Stimulated activated CD4-positive, alpha-beta T cell treated with anti-CD3 and anti-CD28 coated beads, Interleukin-2, amount 100 ng/mL, for 4 hours (primary cell): ENCODE measurements at places on chromosomes 12 and 14.

GRCh38 chr12:108151533-108152169 is 22.6 kb downstream of the WSCD2 start:
- DNase-seq = no peak

DNA sequence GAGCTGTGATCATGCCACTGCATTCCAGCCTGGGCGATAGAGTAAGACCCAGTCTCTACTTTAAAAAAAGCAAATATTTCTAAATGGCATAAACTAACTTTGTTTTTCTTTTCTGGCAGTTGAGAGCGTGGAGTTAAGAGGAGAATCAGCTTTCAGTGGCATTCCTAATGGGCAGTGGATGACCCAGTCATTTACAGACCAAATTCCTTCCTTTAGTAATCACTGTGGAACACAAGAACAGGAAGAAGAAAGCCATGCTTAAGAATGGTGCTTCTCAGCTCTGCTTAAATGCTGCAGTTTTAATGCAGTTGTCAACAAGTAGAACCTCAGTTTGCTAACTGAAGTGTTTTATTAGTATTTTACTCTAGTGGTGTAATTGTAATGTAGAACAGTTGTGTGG is 21.2 kb downstream of the TDG start:
- DNase-seq = no peak

DNA sequence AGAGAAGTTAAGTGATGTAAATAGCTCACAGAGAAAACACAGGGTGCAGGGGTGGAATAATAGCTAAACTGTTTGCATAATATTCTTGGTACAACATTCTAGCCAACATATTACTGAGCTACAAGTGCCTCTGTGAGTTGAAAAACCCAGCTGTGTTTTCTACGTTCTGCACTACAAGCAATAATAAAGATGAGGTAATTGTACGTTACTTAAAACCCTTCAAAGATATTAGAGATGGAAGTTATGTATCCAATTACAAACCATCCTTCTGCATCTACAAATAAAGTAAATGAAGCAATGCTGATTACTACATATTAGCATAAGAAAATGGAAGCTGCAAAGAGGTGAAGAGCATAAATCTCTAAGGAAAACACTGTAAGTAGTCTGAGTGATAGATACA is 271.4 kb downstream of the SSPN start:
- DNase-seq = no peak

- DNase-seq = no peak
Observed at GRCh38 chr12:2453761-2454090, 341.0 kb upstream of the FKBP4 start.

- DNase-seq = no peak
Observed at GRCh38 chr12:10136637-10137205, 6.7 kb upstream of the CLEC7A start.

DNA sequence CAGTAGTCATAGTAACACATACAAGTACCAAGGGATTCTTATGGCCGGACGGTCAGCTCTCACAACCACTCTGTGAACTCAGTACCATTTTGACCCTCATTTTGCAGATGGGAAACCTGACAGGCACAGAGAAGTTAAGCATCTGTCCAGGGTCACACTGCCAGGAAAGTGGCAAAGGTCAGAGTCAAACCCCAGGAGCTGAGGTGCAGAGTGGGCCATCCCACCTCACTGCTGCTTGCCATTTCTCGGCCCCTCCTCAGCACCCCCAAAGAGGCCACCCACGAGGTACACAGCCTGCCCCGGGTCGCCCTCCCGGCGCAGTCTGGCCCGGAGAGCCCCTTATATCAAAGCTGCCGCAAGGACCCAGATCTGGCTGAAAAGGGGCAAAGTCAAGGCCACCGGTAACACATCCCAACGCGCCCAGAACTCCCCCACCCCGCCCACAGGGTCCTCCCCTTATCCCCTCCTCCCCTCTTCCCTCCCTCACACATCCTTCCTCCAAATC is 1.7 kb downstream of the NCOR2 start:
- DNase-seq = no peak

- DNase-seq = no peak
Observed at GRCh38 chr12:110733089-110733715, 9.5 kb downstream of the PPP1CC start.

DNA sequence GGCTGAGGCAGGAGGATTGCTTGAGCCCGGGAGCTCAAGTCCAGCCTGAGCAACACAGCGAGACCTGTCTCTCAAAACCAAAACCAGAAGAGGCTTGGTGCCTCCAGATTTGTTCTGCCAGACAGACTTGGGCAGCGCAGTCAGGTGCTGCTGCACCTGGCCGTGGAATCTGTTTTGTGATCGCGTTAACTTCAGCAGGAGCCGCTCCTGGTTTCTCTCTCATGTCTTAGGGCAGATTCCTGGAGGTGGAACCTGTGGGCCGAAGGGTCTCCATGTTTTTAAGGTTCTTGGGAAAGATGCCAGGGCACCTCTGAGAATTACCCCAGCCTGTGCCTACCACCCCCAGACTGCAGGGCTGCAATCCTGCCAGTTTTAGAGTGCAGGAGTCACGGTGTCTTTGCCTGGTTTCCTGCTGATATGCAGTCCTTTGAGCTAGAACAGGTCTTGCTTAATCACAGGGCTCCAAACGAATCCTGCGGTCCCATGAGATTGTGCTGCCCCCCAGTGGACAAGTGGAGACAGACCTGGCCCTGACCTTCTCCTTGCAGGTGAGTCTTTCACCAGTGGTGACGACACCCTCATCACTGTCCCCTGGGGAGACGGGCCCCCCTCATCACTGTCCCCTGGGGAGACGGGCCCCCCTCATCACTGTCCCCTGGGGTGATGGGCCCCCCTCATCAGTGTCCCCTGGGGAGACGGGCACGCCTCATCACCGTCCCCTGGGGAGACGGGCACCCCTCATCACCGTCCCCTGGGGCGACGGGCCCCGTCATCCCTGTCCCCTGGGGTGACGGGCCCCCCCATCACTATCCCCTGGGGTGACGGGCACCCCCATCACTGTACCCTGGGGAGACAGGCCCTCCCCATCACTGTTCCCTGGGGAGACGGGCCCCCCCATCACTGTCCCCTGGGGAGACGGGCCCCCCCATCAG is 37.6 kb downstream of the PACS2 start:
- peak; percentile 78 for DNase-seq

- no peak for DNase-seq
Observed at GRCh38 chr14:51082349-51082748, 12.6 kb downstream of the TRIM9 start.

DNA sequence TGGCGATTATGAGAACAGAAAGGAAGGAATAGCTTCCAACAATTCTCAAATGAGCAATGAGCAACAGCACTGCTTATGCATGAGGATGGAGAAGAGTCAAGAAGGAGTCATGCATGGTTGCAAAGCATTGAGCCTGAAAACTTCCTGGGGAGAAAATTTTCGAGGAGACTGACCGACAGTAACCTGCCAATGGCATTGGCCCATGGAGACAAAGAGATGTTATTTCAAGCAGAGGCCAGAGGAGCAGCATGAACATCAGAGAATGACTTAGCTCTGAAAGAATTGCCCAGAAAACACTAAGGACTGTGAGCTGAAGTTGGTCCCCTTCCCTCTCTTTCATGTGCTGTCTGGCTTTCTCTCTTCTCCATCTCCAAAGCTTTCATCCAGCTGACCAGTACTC is 343.4 kb downstream of the ADAMTS20 start:
- no peak for DNase-seq

- DNase-seq = no peak
Observed at GRCh38 chr14:103998027-103998426, 55.7 kb upstream of the RD3L start.

DNA sequence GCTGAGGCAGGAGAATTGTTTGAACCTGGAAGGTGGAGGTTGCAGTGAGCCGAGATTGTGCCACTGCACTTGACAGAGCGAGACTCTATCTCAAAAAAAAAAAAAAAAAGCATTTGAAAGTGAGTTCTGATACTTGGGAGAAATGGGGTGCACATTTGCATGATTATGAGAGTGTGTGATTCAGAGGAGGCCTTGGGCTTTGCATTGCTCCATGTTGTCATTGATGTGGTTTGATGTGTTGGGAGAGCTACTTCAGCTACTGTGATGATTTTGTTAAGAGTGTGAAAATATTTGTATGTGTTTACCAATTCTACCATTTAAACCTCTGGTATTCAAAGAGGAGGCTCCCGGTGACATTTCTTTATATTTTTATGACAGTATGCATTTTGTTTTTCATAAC is 24.4 kb downstream of the DRAM1 start:
- DNase-seq = no peak

- DNase-seq = no peak
Observed at GRCh38 chr14:95058491-95058890, 98.8 kb downstream of the DICER1 start.

DNA sequence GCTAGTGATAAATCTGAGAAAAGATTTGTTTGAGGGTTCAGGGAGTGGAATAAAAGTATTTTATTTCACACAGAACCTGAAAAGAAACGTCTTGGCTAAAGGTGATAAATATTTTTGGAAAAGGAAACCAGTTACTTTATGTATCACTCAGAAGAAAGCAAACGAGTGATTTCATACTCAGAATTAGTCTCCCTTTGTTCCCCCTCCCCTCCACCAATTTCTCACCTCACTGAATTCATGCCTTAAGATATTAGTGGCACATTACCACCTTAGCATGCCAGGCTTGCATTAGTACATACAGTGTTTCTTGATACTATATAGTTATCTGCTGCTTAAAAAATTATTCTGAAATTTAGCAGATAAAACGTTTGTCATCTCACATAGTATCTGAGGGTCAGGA is 28.2 kb downstream of the G2E3 start:
- DNase-seq = no peak

DNA sequence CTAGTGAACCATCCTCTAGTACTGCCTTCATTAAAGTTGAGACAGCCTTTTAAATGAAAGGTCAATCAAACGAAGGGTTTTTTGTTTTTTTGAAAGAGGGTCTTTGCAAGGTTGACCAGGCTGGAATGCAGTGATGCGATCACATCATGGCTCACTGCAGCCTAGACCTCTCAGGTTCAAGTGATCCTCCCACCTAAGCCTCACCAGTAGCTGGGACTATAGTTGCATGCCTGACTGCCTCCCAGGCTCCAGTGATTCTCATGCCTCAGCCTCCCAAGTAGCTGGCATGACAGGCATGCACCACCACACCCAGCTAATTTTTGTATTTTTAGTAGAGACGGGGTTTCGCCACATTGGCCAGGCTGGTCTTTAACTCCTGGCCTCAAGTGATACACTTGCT is 114.6 kb upstream of the SINHCAF start:
- no peak for DNase-seq

- DNase-seq = no peak
Observed at GRCh38 chr12:11777451-11777850, 128.0 kb downstream of the ETV6 start.

DNA sequence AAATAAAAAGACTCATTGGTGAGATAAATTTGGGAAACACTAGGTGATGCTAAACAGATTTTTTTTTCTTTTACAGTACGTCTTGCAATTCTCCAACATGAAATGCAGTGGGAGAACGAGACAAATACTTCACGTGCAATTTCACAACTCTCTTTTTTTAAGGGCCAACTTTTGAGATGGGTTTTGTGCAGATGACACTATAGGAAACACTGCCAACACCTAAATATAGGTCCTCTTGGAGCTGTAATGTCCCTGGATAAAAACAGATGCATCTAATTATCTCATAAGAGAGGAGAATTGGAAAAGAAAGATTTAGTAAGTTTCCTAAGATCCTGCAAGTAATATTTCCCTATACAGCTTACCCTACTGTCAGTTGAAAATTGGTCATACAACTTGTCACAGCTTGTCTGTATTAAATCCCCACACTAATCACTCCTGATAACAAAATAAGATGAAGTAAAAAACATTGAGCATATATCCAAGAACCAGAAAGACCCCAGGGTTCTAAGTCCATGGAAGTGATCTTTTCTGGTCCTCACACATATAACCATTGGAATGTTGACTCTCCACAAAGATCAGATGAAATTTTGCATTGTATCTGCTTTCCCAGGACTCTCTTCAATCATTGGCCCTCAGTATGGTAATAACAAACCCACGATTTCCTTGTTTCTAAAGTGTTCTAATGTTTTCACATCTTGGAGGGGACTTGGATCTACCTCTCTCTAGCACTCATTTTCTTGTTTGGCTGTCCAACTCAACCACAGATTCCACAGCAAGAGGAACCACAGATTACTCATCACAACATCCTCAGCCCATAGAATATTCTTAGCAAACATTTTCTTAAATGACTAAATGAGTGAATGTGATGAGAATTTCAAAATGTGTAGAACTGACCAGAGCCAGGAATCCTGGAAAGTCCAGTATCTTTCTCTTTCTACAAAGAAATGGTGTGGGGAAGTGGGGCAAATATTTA is 769.4 kb upstream of the USP15 start:
- DNase-seq = no peak

DNA sequence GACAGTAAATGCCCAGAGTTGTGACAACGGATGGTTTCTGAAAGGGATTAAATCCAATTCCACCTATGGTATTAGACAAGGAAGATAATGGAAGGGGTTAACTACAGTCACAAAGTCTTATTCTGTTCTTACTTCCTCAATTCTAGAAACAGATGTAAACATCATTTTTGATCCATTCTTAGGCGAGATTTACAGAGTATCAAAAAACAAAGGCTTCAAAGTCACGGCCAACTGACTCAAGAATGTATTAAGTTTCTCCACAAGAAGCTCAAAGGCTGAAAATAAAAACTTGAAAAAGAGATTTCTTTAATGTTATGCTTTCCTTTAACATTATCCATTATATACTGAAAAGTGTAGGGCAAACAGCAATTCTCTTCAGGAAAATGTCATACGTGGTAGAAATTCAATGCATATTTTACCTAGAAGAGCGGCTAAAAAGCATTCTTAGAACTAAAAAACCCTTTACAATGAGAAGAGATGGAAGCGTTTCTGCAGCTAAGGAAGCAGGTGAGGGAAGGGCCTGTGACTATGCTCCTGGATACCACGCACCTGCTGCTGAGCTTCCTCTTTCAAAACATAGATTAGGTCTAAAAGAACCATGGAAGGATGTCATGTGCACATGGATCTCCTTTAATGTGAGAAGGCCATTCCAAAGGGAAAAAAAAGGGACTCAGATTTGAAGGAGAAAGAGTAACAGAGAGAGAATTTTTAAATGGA is 185.8 kb downstream of the STXBP6 start:
- DNase-seq = no peak

GRCh38 chr12:109814600-109815150 is 18.5 kb downstream of the TRPV4 start:
- DNase-seq = no peak
